Activated T-cell treated with anti-CD3 and anti-CD28 coated beads, Interleukin-2, amount 50 U/mL, for 72 hours (primary cell): ENCODE measurements at places on chromosomes 1 and 21.
A peak's percentile ranks its signal among the peaks of the same experiment; 100 is the strongest.

- DNase-seq, result no peak
Observed at GRCh38 chr1:228100822-228101613, 2.1 kb downstream of the C1orf35 start.

- no peak for DNase-seq
Observed at GRCh38 chr1:55045430-55045829, 6.1 kb downstream of the PCSK9 start.

GRCh38 chr1:110872745-110873720, at the start of gene CD53:
TSS of gene CD53 (plus strand) at chr1:110873148. CDS start at chr1:110891409, 18,261 bp downstream.
- peak; percentile 56 for DNase-seq

DNA sequence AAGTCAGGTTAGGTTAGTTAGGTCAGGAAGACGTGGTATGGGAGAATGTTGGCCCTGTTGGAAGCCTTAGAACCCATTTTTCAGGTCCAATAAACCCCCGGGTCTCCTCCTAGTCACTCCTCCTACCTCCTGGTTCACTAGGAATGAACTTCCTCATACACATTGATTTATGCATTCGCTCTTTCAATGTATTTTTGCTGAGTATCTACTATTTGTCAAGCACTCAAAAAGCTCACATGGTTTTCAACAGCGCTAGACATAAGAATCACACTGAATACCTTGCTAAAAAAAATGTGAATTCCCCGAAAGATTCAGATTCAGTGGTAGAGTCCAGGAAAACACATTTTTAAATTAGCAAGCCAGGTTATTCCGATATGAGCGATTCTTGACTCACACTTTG, 85.8 kb upstream of the LRRN2 start:
- no peak for DNase-seq

- DNase-seq, result no peak
Observed at GRCh38 chr1:147177611-147178380, 5.5 kb upstream of the PRKAB2 start.

DNA sequence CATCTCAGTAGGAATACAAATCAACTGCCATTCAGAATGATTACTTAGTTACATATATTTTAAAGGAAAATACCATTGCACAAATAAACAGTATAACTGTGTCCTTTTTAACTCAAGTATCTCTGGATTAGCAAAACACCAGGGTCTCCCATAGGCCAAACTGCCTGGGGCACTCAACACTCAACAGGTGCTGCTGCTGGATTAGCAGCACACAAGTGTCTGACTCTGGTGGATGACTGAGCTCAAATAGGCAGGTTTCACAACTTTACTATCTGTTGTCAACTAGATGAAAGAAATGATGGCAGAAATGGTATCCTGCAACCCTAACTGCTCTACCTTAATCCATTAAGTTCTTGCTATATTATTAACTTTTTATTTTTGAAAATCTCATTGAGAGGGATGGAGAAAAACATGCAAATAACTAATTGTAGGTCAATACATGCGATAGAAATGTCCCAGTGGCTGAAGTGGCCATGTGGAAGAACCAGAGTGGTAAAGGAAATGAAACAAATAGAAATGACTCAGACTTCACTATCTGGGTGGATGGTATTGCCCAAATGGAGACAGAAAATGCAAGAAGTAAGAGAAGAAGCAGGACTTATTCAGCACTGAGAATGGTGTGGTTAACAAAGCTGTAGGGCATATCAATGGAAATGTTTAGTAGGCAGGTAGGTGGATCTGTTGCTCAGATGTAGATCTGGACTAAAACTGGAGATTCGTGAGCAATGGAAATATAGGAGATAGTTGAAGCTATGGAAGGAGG, 90.8 kb upstream of the CCDC190 start:
- DNase-seq, result no peak

- peak; percentile 18 for DNase-seq
Observed at GRCh38 chr1:36159614-36160387, 3.8 kb downstream of the MAP7D1 start.

DNA sequence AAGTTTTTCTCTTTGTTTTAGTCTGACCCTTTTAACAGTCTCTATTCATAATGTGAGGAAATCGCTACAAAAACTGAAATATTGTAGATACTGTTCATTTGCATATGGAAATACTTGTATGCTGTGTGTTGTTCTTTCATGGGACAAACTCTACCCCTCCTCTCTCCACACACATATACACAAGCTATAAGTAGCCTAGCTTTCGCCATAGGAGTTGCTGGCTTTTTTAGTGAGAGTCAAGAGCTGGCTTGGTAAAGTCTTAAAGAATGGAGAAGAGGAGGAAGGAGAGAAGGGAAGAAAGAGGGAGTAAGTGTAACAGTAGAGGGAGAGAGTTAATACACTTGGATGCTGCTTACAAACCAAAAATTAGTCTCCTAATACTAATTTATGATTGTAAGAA, 115.6 kb downstream of the RABGAP1L start:
- DNase-seq, result no peak

- DNase-seq, result no peak
Observed at GRCh38 chr1:47187231-47187925, 2.5 kb downstream of the PDZK1IP1 start.

- DNase-seq, result no peak
Observed at GRCh38 chr1:3642919-3643675, 6.8 kb downstream of the WRAP73 start.

- no peak for DNase-seq
Observed at GRCh38 chr21:34730756-34731445, 62.1 kb downstream of the CLIC6 start.

GRCh38 chr1:89697383-89697782, 64.5 kb downstream of the LRRC8C start:
- no peak for DNase-seq

GRCh38 chr1:73662526-73662925, 535.5 kb downstream of the LRRIQ3 start:
- DNase-seq, result no peak

DNA sequence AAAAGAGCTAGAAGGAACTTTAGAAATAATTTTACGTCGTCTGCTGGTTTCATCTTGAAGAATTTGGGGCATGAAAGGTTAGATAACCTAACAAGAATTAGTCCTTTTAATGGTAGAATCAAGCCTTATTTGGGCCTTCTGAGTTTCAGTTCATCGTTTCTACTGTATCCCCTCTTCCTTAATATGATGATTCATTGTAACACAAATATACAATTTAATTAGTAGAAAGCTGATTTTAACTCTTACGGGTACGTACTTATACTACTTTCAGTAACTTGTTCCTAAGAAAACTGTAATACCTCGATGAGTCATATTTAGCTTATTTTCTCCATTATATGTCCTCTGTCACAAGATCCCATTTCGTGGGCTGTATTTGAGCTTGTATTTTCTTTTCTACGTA, 264.7 kb downstream of the RYR2 start:
- DNase-seq, result no peak

- no peak for DNase-seq
Observed at GRCh38 chr1:208101661-208102431, 142.3 kb downstream of the PLXNA2 start.

GRCh38 chr1:39422614-39423013, 68.8 kb upstream of the BMP8A start:
- no peak for DNase-seq

DNA sequence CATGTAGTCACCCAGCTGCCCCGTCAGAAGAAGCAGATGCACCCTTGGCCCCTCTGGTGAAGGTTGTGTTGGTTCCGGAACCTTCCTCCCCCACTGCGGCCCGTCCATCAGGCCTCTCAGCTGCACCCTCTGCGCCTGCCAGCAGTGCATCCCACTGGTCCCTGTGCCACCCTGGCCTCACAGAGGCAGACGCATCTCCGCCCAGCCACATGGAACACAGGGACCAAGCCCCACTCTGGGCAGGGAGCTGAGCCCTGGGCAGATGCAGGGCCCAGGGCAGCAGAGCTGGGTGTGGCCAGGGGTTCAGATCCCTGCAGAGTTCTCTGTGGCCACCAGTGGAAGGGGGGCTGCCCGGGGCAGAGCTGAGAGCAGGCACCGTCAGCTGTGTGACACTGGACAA, 50.6 kb downstream of the SLC19A1 start:
- no peak for DNase-seq

DNA sequence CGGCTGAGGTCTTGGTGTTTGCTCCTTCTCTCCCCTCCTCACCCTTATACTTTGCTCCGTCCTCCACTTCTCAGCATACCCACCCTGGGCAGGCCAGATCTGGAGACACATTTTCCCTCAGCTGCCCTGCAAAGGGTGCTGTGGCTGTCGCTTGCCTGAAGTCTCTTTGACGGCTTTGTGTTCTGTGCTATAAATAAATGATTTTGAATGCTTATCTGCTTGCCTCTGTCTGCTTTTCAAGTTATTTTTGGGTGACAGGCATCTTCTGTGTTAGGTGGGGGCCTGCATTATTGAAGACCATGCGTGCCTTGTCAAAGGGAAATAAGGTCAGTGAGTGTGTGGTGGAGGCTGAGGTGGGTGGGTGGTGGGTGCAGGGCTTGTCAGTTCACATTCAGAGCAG, 66.9 kb upstream of the KCND3 start:
- no peak for DNase-seq

GRCh38 chr1:205272536-205272935, 44.8 kb downstream of the TMCC2 start:
- DNase-seq, result no peak

DNA sequence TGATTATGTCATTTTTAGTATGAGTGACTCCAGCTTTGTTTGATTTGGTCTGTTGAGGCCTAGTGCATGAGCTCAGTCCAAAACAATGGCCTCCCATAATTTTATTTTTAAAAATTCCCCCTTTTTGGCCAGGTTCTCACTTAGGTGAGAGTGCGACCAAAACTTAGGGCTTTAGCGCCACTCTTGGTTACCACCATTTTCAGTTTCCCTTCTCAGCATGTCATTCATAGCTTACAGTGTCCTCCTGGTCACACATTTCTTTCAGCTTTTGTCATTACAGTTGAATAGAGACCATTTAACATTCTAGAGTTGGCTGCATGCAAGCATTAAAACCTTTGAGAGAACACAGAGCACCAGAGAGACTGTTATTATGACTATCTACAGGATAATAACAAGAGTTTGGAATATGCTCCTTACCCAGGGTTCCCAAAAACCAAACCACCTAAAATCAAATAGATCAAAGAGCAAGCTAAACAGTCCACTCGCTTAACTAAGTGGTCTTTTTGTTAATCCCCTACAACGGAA, 85.4 kb downstream of the TLR5 start:
- DNase-seq, result no peak

DNA sequence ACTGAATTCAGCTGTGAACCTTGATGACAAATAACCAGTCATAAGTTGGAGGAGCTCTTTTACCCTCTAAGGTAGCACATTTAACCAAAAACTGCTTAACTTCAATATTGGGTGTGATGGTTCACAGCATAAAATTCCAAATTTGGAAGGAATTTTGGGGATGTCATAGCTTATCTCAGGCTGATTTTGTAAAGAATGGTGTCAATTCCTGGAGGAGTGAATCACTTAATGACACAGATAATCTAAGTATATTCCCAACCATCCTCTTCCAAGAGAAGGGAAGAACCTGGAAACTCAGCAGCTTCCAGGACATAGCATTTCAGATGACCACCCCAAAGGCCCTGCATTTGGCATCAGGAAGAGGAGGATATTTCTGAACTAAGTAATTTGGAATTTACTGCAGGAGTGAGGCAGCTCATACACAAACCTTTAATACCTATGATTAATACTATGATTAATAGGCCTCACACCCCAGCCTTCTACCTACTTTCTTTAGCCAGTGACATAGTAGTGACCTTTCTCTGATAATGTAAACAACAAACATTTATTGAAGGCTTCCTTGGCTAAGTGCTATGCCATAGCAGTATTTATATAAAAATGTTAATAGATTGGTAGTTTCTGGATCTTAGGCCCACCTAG, 14.5 kb downstream of the GLUL start:
- DNase-seq, result no peak

- peak; percentile 67 for DNase-seq
Observed at GRCh38 chr1:161726473-161727255, 5.3 kb downstream of the FCRLB start.

DNA sequence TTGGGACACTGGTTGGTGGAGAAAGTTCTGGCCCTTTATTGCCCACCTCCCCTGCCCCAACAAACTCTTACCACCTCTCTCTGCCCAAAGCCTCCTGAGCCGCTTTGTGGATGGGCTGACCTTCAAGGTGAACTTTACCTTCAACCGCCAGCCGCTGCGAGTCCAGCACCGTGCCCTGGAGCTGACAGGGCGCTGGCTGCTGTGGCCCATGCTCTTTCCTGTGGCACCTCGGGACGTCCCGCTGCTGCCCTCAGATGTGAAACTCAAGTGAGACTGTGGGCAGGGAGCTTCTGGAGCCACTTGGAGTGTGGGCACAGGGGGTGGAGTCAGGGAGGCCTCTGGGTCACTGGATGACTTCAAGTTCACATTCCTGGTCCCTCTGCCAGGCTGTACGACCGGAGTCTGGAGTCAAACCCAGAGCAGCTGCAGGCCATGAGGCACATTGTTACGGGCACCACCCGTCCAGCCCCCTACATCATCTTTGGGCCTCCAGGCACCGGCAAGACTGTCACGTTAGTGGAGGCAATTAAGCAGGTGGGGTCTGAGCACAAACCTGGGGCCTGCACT, 12.5 kb downstream of the RHOC start:
- DNase-seq, result no peak

DNA sequence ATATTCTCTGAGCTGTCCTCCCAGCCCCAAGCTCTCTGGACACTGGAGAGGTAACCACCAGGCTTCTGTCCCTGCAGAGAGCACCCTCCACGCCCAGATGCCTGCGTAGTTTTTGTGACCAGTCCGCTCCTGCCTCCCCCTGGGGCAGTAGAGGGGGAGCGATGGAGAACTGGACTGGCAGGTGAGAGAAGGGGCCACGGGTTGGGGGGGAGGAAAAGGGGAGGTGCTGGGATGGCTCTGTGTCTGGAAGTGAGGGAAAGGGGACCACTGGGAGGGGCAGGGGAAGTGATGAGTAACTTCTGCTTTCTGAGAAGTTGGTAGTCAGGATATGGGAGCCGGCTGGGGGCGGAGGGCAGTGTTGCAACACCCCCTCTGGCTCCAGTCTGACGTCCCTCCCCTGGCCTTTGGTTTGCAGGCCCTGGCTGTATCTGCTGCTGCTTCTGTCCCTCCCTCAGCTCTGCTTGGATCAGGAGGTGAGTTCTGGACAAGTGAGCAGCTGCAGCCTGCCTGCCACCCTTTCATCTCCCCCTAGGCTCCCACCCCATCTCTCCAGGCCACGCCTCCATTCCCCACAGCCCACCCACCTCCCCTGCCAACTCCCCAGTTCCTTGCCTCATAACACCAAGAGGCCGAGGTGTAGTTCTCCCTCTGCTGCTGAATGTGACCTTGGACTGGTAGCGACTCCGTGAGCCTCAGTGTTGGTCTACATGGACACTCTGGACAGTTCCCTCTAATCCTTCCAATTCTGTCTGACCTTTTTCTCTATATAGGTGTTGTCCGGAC, 3.1 kb downstream of the ADAMTSL4 start:
- no peak for DNase-seq

- no peak for DNase-seq
Observed at GRCh38 chr1:36644556-36644955, 161.8 kb upstream of the CSF3R start.

- DNase-seq, result no peak
Observed at GRCh38 chr1:218665221-218665620, 320.1 kb downstream of the TGFB2 start.
